ENCODE measurements at places on chromosomes 7 and 10. TPM values are rescaled to one million over a fixed set of nuclear protein-coding genes. Genes with fewer than 3 reads are reported as not detected.

LIPM gene
- not detected for total RNA-seq

MBL2 gene
- total RNA-seq, result not detected

RNLS gene
- total RNA-seq, result 2.2 TPM

UPK3B gene
- total RNA-seq, result 0.83 TPM

CEP55 gene
- total RNA-seq, result 84.6 TPM
